ENCODE measurements at places on chromosomes 12 and 14. TPM values are rescaled to one million over a fixed set of nuclear protein-coding genes. Genes with fewer than 3 reads are reported as not detected.
A peak's percentile ranks its signal among the peaks of the same experiment; 100 is the strongest.

DNA sequence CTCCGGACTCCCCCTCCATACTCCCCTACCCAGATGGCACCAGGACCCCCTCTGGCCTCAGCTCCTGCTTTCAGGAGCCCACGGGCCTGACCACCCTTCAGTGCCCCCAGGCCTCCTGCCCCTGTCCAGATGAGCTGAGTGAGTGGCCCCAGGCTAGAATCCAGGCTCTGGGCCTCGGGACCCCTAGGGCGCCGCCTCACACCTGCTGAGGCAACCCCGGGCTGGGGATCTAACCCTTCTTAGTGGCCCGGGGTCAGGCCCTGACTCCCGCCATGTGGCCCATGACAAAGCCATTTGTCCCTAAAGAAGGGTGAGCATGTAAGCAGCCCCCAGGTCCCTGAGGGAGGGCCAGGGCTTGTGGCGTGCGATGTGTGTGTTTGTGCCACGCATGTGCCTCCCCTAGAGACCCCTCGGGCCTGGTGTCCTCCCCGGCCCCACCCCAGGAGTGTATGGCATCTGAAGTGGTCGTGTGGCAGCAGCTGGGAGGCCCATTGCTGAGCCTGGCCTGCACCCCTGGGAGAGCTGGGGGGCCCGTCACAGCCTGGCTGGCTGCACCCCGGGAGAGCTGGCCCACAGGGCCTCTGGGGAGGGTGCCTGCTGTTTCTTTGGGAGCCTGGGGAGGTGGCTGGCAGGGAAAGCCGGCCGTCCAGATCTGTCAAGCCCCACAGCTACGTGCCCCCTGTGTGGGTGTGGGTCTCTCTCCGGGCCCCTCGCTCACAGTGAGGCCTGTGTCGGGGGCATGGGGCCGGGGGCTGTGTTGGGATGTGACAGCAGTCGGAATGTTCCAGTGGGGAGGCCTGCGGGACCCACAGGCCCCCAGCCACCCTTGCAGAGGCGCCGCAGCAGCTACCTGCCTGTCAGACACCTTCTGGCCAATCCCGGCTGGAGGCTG lies 7.8 kb downstream of the FBRSL1 start:
- no peak for DNase-seq

DNA sequence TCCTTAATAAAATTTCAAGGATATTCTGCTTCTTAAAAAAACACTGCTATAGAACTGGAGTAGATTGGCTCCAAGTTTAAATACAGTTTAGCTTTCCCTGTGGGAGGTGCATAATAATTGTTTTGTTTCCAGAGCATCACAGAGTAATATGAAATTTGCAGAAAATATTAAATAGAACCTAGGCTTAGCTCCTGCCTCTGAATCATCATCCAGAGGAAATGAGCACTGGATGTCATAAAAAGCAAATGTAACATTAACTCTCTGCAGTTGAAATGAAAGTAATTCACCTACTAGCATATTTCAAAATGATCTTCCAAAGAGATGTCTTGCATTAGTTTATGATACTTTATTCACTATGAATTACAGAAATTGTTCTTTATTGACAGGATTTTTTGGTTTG lies 769.8 kb downstream of the C12orf50 start:
- DNase-seq: no peak

GRCh38 chr14:28584951-28585350 lies 181.6 kb upstream of the FOXG1 start:
- no peak for DNase-seq

- DNase-seq: no peak
These were observed 48.2 kb downstream of the PPM1H start for GRCh38 chr12:62886796-62887195.

DNA sequence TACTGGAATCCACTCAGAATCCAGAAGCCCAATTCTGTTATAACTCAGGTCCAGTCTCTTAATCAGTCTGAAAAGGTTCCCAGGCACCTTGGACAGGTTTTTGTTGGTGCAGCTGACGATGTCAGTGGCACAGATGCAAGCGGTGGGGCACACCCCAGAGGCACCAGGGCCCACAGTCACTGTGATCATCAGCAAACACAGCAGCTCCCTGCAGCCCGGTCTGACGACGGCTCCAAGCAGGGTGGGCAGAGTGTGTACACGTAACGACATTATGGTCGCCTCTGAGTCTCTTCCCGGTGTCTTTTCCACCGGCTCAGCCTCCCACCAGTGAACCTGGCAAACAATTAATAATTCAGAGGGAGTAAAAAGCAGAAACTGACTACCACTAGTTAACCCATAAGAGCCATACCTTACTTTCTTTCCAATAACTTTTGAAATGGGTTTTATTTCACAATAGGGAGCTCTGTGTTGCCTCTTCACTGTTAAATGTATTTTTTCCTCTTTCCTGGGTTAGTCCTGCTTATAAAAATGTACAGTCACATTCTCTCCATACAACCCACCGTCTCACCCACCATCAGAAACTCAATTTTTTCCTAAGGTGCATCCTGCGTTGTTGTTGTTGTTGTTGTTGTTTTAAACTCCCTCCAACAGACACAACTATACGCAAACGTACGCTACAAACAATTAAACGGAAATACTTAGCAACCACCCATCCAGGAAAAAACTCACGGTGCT lies 521 bp upstream of the PCED1B start:
- DNase-seq: no peak

DNA sequence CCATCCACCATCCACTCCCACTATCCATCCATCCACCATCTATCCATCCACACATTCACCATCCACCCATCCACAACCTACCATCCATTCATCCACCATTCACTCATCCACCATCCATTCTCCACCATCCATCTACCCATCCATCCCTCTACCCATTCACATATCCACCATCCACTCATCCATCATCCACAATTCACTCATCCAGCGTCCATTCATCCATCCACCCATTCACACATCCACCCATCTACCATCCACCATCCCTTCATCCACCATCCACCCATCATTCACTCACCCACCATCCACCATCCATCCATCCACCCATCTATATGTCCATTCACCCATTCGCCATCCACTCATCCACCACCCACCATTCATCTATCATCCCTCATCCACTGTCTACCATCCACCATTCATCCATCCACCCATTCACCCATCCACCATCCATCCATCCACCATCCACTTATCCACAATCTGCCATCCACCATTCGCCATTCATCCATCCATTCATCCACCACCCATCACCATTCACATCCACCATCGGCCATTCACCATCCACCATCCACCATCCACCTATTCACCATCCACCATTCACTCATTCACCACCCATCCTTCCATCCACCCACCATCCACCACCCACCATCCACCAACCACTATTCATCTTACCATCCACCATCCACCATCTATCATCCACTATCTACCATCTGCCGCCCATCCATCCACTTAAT lies 2.0 kb upstream of the AMN start:
- no peak for DNase-seq

- DNase-seq: no peak
These were observed 13.4 kb downstream of the CLSTN3 start for GRCh38 chr12:7143564-7143963.

GRCh38 chr14:88181072-88181471 lies 142.0 kb downstream of the KCNK10 start:
- DNase-seq: no peak

DNA sequence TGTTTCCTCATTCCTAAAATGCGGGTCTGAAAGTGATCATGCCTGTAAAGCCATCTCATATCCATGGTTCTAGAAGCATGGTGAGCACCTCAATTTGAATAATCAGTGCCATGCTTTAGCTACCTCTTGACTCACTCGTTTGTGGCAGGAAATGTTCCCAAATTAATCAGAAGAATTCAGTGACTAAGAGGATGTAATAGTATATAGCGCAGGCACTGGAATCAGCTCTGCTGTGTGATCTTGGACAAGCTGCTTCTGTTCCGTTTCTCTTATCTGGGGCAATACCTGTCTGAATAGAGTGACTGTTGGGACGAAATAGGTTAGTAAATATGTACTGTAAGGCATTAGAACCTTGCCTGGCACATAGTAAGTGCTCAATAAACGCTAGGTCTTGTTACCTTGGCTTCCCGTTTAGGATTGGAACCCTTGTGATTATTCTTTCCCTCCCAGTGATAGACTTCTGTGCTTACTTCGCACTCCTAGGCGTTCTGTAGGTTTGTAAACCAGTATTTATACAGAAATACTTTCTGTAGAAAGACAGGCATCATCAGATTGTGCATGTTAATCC lies 820 bp upstream of the SMAGP start:
- DNase-seq: peak; percentile 74

- DNase-seq: no peak
These were observed 8.5 kb downstream of the RARG start for GRCh38 chr12:53223389-53224060.

DNA sequence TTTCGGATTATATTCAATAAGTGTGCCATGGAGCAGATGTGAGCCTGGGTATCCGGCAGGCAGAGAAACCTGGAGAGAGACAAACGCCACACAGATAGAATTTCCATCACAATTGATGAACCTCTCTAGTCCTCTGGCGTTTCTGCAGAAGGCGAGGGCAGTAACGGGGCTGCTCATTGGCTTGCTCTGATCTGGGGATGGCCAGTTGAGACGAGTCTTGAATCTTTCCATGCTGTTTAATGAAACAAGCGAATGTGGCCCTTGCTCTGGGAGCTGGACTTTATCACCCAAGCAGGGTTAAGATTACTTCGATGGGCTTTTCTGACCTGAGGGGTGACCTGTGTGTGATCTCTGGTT lies 42.4 kb upstream of the CLMN start:
- no peak for DNase-seq

GRCh38 chr12:112938751-112939150 lies 477 bp downstream of the OAS3 start:
- DNase-seq: peak; percentile 18

GRCh38 chr12:131142891-131143657 lies 189.4 kb downstream of the ADGRD1 start:
- DNase-seq: no peak

Gene ADAM20
- total RNA-seq: not detected

Gene KERA
- total RNA-seq: not detected

Gene PPM1H
- not detected for total RNA-seq

Gene KLRG1
- total RNA-seq: 0.32 TPM

Data from foreskin keratinocyte (primary cell).